ENCODE measurements at places on chromosomes 6 and 20. TPM values are rescaled to one million over a fixed set of nuclear protein-coding genes. Genes with fewer than 3 reads are reported as not detected.

OVOL2 gene
- polyA plus RNA-seq, result not detected

RPS6KA2 gene
- polyA plus RNA-seq, result 29.2 TPM

RAET1G gene
- polyA plus RNA-seq, result 0.19 TPM

ARG1 gene
- 0.94 TPM for polyA plus RNA-seq

PLA2G7 gene
- 0.83 TPM for polyA plus RNA-seq

GINS1 gene
- 7.4 TPM for polyA plus RNA-seq

THBD gene
- polyA plus RNA-seq, result 8.9 TPM

LY6G6D gene
- polyA plus RNA-seq, result 0.65 TPM

GRCh38 chr20:5821627-5822215, 71.5 kb downstream of the SHLD1 start:
- DNase-seq, result no peak

- DNase-seq, result no peak
Observed at GRCh38 chr6:26170951-26171841, 84.0 kb downstream of the HFE start.

GRCh38 chr6:36314221-36315014, 22.3 kb downstream of the BNIP5 start:
- DNase-seq, result no peak

- no peak for DNase-seq
Observed at GRCh38 chr6:90496258-90497016, 90.4 kb downstream of the MAP3K7 start.

DNA sequence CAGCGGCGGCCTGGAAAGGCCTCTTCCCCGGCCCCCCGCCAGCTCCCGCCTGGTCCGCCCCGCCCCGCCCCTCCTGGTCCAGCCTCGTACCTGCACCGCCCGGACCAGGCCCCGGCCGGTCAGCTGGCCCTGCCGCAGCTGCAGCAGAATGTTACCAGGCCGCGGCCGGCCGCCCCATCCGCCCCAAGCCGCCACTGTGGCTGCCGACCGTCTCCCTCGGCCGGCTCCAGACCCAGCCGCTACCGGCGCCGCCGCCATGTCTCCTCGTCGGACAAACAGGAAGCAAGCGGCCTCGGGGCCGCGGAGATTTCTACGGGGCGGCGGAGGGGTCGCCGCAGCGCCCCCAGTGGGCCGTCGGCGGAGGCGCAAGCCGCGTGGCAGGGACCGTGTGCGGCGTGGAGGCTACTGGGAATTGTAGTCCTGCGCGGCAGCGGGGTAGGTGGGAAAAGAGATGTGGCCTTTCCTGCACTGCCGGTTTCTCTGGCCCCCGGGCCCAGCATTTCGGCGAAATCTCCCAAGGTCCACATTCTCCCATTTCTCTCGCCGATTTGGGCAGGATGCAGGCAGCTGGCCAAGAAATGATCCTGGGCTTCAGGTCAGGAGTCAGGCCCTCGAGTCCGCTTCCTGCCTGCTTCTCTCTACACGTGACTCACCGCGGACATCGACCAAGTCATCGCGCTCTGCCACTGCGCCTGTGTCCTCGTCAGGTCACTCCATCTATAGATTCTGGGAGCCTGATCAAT, at the start of gene TRPC4AP:
Gene TRPC4AP, minus strand, starts transcription at position 284 of the 743 bp plus-strand sequence. Its CDS starts 26 bp downstream, at position 258.
- peak; percentile 97 for DNase-seq

DNA sequence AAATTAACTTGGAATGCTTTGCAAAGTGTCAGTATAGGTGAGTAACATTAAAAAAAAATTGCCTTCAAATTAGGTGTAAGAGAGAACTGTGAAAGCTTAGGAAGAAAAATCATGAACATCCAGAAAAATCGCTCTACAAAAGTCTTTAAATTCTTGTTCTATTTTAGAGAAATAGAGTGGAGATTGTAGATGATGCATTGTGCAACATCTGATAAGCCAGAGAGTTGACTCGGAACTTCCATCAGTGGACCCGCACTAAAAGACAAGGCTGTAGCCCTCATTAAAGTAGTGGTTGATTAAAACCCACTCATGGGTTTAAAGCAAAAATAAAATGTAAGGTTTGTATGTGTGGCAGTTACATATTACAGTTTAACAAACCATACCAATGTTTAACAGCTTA, 35.8 kb downstream of the MAP3K4 start:
- DNase-seq, result no peak

GRCh38 chr20:64049060-64049877, at the start of gene SOX18:
Gene SOX18 (minus strand): TSS chr20:64049639. CDS start chr20:64049516, 123 bp downstream.
- DNase-seq, result no peak

- DNase-seq, result no peak
Observed at GRCh38 chr6:98560418-98560817, 274.0 kb upstream of the POU3F2 start.

DNA sequence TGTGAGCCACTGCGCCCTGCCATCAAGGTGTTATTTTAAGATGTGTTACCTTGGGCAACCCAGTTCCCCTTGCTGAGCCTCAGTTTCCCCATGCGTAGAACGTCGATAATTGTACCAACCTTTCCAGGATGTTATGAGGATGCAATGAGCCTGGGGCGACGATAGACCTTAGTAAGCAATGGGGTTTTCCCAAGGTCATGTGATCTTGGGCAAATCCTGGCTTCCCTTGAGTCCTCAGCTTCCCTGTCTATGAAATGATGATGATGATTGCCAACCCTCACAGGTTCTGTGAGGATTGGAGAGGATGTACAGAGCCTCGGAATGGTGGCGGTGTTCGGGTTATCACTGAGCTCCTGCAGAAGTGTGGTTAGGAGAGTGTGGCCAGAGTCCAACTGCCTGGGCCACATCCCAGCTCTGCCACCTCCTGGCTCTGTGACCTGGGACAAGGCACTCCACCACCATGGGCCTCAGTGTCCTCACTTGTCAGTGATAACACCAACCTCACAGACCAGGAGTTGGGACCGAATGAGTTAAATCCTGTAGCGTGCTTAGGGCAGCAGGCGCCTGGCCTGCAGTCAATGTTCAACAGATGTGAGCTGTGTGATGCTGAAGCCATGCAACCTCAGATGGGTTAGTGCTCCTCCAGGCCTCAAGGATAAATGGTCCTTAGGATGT, 23.4 kb downstream of the SIRPA start:
- DNase-seq, result peak; percentile 51

DNA sequence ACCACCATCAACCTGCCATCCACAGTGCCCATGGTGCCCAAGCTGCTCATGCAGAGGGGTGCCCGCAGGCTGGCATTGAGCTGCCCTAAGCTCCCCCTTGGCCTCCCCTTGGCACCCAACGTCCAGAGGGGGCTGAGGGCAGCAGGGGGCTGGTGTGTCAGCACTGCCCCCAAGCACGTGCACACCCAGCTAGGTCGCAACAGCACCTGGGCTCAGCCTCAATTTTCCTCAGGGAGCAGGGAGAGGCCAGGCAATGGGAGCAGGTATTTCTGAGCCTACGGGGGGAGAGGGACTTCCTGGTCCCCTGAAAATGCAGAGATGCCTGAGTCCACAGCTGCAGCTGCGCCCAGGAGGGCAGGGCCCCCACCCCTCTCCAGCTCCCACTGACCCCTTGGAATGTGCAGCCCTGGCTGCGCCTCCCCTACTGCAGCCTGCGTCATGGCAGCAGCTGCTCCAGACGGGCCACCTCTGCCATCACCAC, 204.2 kb downstream of the ANKRD60 start:
- no peak for DNase-seq

GRCh38 chr6:44245912-44246662, 814 bp upstream of the HSP90AB1 start:
- peak; percentile 94 for DNase-seq

DNA sequence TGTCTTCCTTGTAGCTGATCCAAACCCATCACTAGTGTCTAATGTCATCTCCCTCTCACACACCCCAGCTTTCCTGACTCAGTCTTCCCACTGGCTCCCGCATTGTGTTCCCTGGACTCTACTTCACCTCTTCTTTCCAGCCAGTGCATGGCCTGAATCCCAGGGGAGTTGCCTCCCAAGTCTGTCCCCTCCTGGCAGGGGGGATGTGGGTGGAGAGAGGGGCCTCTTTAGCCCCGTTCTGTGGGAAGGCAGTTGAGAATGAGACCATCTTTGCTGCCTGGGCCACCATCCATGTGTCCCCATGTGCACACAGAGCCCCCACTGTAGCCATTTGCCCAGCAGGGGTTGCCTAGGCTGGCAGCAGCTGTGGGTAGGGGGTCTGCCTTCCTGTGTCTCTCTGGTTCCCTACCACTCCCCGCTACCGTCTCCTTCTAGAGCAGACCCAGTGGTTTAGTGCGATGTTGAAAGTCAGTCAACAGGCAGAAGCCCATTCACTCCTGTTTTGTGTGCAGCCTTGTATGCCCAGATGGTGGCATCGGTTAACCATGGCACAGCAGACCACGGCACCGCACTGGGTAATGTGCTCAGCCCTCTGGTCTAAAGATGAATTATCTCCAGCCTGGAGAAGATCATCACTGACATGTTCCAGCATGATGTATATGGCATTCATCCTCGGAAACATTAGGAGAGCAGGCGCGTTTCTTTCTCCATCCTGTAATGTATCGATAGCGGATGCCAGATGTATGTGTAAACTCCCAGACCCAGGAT, 178.8 kb upstream of the SNX9 start:
- peak; percentile 64 for DNase-seq

DNA sequence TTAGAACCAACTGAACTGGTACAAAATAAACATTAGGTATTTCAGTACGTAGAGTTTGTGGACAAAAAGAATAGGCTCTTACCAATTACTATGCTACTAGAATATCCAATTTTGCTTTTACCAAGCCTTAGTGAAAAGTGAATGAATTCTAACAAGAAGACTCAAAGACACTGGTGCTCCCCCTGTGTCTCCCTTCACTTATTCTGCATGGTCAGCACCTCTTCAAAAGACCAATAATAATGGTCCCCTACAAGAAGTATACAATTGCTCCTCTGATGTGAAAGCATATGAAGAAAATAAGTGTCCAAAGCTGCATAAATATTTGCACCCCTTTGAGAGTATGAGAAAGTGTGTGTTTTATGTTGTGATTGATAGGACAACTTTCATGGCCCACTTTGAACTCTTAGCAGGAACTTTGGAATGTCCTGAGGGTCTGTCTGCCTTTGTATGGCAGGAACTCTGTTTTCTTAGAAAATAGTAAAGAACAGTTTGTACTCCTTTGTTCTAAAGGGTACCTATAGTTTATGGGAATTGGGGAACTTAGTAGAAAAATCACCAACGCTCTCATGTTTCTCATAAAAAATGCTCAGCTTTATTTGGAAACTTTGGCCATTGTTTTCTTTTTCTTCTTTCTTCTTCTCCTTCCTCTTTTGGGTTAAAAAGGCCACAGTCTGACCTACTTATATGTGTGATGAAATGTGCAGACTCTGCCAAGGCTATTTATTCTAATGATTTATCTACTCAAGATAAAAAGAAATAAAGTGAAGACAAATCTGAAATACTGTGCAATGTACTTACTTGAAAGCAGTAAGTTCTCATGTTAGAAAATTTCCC, 352.4 kb downstream of the LAMA2 start:
- DNase-seq, result peak; percentile 53

- peak; percentile 49 for DNase-seq
Observed at GRCh38 chr6:132188556-132189264, 212.6 kb downstream of the MOXD1 start.

GRCh38 chr6:142822383-142822782, 122.6 kb downstream of the HIVEP2 start:
- no peak for DNase-seq

GRCh38 chr6:25369036-25369432, 89.9 kb downstream of the CARMIL1 start:
- DNase-seq, result peak; percentile 84

DNA sequence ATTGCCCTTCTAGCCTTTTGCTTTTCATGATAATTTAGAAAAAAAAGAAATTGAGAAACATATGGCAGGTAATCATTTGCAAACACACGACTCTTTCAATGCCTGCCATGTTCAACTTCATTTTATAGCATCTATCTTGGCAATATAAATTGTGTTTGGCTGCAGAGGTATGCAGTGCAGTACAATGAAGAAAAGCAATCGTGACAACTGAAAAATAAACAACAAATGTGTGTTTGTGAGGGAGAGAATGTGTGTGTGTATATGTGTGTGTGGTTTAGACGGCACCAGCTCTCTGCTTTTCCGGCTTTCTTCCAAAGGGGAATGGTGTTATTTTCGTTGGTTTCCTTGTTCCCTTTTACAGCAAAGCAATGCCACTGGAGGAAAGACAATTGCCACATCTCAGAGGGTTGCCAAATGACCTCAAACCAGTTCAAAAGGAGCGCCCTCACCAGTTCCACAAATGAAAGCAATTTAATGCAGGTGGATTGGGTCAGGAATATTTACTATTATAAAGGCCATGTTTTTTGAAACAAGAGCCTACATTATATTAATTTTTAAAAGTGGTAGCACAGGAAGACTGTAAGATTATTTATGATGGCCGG, 587.2 kb downstream of the PRKN start:
- no peak for DNase-seq

Measured in muscle of leg (tissue), 16 donors.